Osteocyte (in vitro differentiated cells): ENCODE measurements at places on chromosomes 6 and 20. TPM values are rescaled to one million over a fixed set of nuclear protein-coding genes. Genes with fewer than 3 reads are reported as not detected.

The RAET1L gene
- not detected in 2 replicates for total RNA-seq

The UNC5CL gene
- total RNA-seq = 0.51 and 0.76 TPM in 2 replicates

The GTSF1L gene
- not detected in 2 replicates for total RNA-seq

The ECT2L gene
- total RNA-seq = 0.13 TPM in 1 of 2 replicates, not detected in the other

The CEP85L gene
- 10.4 and 10.6 TPM in 2 replicates for total RNA-seq

The PDE7B gene
- 3.4 and 3.9 TPM in 2 replicates for total RNA-seq

The MMS22L gene
- total RNA-seq = 8.5 and 9.3 TPM in 2 replicates

The PGC gene
- not detected in 2 replicates for total RNA-seq

The HSPA12B gene
- not detected in 2 replicates for total RNA-seq

The GLP1R gene
- total RNA-seq = not detected in 2 replicates

The TREM1 gene
- not detected in 2 replicates for total RNA-seq

The TMEM14B gene
- total RNA-seq = 59.0 and 61.6 TPM in 2 replicates

The STMN3 gene
- total RNA-seq = 32.0 and 33.2 TPM in 2 replicates

The DEFB132 gene
- total RNA-seq = not detected in 2 replicates

The ELOVL4 gene
- total RNA-seq = 4.8 and 6.0 TPM in 2 replicates

The BPIFA1 gene
- total RNA-seq = not detected in 2 replicates

The ABCC10 gene
- 40.1 and 42.8 TPM in 2 replicates for total RNA-seq

The SLX4IP gene
- 5.4 and 6.0 TPM in 2 replicates for total RNA-seq

The HLA-DPA1 gene
- 1.8 and 2.0 TPM in 2 replicates for total RNA-seq

The RPS6KA2 gene
- total RNA-seq = 89.9 and 102 TPM in 2 replicates

The PRRT1 gene
- 1.2 and 2.1 TPM in 2 replicates for total RNA-seq

The MAS1 gene
- not detected in 2 replicates for total RNA-seq

The ZBTB46 gene
- total RNA-seq = 20.5 and 20.9 TPM in 2 replicates

The ANKRD6 gene
- 5.5 and 7.1 TPM in 2 replicates for total RNA-seq

The OOEP gene
- not detected in 2 replicates for total RNA-seq

The DNAJC5 gene
- 41.2 and 42.7 TPM in 2 replicates for total RNA-seq

The LAMA5 gene
- total RNA-seq = 201 and 204 TPM in 2 replicates

The SLC2A10 gene
- total RNA-seq = 21.6 and 24.8 TPM in 2 replicates

The OPN5 gene
- not detected in 2 replicates for total RNA-seq

The PERP gene
- 26.0 and 26.6 TPM in 2 replicates for total RNA-seq

The GRM4 gene
- total RNA-seq = 0.18 and 0.40 TPM in 2 replicates
